ENCODE measurements at places on chromosomes 1 and 21.

GRCh38 chr1:225877580-225877979 is 4.6 kb downstream of the TMEM63A start:
- peak; percentile 84 for DNase-seq

DNA sequence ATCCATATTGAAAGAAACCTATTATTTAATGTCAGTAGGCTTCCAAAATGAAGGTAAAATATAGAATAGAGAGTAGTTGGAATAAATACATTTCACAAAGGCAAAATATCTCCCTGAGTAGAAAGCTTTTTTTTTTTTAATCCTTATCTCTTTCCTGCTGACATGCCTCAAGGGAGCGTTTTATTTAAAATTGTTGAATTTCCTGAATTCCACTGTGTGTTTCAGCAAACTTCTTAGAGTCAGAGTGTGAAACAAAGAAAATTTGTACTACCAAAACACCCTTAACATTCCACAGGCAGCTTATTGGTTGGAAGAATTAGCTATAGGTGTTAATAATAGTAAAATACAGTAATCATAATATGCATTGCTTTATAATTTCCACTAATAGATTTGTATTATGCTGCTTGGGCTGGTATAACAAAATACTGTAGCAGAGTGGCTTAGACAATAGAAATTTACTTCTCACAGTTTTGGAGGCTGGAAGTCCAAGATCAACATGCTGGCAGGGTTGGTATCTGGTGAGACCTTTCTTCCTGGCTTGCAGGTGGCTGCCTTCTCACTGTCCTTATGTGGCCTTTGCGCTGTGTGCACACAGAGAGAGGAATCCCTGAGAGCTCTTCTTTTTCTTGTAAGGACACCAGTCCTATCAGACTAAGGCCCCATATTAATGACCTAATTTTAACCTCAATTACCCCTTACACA is 468.4 kb upstream of the C1orf87 start:
- DNase-seq: no peak

DNA sequence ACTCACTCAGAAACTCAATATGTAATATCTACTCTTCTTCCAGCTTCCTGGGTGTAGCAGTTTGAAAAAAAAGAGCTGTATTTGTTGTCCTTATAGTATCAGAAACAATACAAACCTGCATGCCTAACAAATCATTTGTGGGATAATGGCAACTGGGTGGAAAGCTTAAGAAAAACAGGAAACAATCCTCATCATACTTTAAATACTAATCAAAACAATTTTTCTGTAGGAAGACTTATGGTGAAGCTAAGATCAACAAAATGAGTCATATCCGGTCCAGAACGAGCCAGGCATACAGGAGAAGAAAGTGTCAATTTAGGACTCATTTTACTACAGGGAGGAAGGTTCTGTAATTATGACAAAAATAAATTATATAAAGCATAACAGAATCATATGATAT is 181.8 kb upstream of the ADGRL4 start:
- DNase-seq: no peak

- no peak for DNase-seq
Measured at GRCh38 chr1:116309090-116309870, 63.8 kb upstream of the ATP1A1 start.

DNA sequence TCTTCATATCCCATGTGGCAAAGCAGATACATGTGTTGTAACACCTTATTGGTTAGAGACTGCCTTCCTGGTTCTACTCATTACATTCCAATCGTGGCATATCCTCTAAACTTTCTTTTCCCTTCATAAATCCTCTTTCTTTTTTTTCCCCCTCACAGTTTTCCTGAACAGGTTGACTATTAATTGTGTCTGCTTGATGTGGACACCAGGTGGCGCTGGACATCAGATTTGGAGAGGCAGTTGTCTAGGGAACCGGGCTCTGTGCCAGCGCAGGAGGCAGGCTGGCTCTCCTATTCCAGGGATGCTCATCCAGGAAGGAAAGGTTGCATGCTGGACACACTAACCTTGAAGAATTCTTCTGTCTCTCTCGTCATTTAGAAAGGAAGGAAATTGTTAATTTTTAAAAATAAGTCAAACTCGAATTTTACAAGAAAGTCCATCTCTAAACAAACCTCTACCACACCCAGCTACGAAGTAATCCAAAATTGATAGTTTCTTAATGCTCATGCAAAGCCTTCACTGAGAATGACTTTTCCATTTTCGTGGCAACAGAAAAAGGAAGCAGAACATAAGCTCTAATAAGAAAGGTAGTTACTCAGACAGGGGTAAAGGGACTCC is 59.4 kb upstream of the ASB17 start:
- peak; percentile 94 for DNase-seq

GRCh38 chr1:198959676-198960075 is 320.8 kb downstream of the PTPRC start:
- DNase-seq: no peak

- peak; percentile 44 for DNase-seq
Measured at GRCh38 chr1:55062801-55063576, 23.6 kb downstream of the PCSK9 start.

GRCh38 chr1:203537806-203538464 is 44.0 kb downstream of the OPTC start:
- DNase-seq: no peak

- DNase-seq: no peak
Measured at GRCh38 chr21:39326607-39327307, 13.3 kb upstream of the BRWD1 start.

- DNase-seq: peak; percentile 26
Measured at GRCh38 chr1:177983482-177984135, 13.8 kb upstream of the SEC16B start.

DNA sequence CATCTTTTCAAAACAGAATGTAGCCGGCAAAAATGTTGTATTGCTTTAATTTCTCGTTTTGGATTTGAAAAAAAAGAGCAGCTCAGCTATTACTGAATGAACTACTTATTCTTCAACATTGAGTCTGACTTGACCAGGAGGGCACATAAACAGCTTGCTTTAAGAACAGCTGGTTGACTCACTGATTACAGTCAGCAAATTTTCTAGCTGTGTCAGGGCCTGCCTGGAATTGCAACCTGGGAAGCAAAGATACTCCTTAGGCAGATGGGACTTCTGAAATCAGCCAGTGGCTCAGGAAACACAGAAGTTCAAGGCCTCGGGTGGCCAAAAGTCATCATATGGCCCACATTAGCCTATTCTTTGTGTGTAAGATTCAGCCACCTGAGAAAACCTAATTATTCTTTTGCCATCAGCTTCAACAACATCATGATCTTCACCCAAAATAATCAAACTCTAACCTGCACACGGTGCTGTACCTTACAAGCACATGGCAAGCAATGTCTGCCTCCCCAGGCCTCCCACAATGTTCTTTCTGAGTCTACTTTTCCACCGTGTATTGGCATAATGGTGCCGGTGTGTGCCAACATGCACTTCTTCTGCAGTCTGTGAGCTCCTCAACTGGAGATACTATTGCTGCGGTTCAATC is 307.2 kb downstream of the HHIPL2 start:
- DNase-seq: peak; percentile 32

- DNase-seq: no peak
Measured at GRCh38 chr1:110878993-110879392, 6.0 kb downstream of the CD53 start.

GRCh38 chr1:193412748-193413147 is 226.3 kb upstream of the B3GALT2 start:
- DNase-seq: no peak

DNA sequence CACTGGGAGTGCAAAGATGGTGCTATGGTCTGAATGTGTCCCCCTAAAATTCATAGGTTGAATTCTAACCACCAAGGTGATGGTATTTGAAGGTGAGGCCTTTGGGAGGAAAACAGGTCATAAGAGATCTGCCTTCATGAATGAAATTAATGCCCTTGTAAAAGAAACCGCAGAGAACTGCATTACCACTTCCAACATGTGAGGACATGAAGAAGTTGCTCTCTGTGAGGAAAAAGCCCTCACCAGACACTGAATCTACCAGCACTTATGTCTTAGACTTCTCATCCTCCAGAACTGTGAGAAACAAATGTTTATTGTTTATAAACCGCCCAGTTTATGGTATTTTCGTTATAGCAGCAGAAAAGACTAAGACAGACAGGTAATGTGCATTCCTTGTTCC is 224.7 kb upstream of the C1orf87 start:
- DNase-seq: no peak

- DNase-seq: no peak
Measured at GRCh38 chr1:211748810-211749209, 73.4 kb upstream of the NEK2 start.

- DNase-seq: no peak
Measured at GRCh38 chr1:235075048-235075776, 53.4 kb downstream of the TOMM20 start.

DNA sequence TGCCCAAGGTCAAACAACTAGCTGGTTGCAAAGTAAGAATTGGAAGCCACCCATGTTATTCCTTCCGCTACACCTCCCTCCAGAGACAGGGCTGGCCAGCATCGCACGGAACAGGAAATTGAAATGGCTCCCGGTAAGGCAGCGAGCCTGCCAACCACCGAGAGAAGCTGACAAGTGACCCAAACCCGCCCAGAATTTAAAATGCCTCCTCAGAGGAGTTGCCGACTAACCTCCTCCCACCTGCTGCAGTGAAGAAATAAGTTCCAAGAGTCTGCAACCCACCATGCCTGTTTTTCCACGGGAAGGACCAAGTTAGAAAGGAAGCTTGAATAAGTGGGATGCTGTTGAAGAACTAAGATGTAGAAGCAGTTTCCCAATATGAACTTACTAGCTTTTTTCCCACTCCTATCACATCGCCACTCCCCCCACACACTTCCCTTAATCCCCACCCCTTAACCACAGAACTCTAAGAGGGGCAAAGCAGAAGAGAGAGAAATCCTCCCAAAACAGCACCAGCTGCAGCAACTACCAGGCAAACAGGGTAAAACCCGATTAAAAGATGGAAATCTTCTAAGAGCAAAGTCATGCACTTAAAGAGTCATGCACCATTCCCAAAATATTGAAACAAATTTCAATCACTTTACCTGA is 78.6 kb downstream of the TIAM1 start:
- DNase-seq: no peak

DNA sequence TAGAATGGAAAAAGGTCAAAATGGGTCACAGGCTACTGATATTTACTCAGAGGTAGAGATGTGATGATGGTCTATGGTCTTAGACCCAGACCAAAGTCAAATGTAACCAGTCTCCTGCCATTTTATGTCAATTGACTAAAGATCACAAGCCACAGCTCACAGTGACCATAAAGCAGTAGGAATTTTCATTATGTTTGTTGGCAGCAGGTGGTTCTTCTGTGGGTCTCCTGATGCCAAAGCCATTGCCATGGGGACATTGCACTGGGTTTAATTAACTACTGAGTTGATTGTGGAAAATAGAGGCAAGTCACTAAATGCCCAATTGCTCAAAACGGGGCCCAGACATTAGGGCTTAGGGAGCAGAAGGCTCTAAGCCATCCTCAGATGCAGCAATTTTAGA is at the start of gene OR10K2:
TSS of gene OR10K2 (minus strand) at position 101 of the 400 bp plus-strand sequence. CDS start 5,371 bp downstream, outside the sequence.
- no peak for DNase-seq

GRCh38 chr21:36966066-36966820 is at the start of gene HLCS:
TSS of gene HLCS (minus strand) at chr21:36966669. CDS start at chr21:36966638, 31 bp downstream.
- peak; percentile 82 for DNase-seq

GRCh38 chr1:50091068-50091467 is 17.7 kb upstream of the ELAVL4 start:
- no peak for DNase-seq

GRCh38 chr1:79501153-79501552 is 494.6 kb upstream of the ADGRL4 start:
- no peak for DNase-seq

DNA sequence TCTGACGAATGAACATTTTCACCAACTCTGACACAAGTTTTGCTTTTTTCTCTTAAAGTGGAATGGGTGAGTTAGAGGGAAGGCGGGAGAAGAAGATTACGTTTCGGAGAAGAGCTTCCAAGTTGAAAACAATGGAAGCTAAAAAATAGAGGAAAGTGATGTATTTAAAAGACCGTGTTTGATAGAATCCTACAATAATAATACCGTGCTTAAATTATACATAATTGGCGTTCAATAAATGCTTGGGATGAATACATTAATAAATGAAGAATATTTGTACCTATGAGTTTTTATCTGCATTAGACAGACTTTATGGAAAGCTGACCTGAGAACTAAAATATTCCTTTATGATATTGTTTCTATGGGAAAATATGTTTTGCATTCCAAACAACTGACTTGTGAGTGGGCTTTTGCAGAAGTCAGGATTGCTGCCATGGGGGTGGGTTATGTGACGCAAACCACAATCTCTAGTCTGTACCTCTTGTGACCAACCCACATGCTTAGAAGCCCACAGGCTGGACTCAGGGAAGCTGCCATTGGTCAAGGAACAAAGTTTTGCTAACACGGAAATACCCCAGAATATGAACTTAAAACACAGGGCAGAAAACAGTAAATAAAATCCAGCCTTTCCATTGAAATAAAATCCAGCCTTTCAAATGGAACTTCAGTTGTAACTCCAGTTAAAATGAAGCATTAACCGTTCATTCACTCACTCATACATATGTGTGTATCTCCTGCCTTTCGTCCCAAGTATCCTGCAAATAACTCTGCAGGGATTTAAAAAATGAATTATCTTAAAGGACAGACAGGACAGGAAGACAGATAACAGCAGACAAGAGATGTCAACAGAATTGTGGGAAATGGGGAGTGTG is 21.3 kb upstream of the ATF3 start:
- DNase-seq: no peak

DNA sequence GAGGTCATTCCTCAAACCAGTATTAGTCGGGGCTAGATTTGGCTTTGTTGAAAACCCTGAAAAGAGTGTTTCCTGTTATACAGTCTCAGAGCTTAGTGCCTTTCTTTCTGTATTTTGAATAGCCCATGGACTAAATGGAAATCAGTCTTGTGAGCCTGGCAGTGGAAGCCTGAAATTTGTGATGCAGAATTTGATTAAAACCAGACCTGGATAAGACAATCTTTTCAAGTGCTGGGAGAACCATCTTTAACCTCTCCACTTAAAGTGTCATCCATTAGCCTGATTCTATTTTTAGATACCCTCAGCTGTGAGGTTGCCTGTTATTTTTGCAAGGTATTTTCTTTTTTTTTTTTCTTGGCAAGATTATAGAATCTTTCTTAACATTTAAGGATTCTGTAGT is 19.5 kb downstream of the ACTN2 start:
- no peak for DNase-seq

DNA sequence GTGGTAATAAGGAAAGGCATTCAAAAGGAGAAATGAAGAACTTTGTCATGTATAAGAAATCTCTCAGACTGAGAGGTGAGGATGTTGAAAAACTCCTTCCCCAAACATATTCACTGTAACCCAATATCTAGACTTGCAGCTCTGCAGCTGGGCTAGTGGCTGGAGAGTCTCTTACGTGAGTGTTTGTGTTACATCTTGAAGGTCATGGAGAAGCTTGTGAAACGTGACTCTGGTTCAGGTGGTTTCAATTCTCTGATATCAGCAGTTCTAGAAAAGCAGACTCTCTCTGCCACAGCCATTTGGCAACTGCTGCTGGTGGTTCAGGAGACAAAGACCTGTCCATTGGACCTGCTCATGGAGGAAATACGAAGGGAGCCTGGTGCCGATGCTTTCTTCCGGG is 55.0 kb upstream of the EPHA8 start:
- no peak for DNase-seq

DNA sequence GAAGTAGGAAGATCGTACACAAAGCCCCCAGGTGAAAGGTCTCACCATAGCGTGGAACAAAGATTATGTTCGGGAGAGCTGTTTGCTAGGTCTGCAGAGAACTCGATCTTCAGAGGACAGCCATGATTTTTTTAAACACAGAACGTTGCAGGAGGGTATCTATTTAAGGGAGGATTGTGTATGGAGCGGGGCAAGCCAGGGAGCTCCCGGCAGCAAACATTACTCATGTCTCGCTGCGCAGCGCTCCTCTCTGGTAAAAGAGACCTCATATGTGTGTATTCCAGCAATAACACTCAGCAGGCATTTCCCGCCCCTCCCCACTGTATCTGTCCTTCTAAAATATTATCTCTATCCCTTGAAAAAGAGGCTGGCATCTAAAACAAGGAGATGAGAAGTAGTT is 2.7 kb downstream of the GLIS1 start:
- DNase-seq: no peak
